Muscle of back (tissue), 13 donors: ENCODE measurements at places on chromosomes 1 and 21.

DNA sequence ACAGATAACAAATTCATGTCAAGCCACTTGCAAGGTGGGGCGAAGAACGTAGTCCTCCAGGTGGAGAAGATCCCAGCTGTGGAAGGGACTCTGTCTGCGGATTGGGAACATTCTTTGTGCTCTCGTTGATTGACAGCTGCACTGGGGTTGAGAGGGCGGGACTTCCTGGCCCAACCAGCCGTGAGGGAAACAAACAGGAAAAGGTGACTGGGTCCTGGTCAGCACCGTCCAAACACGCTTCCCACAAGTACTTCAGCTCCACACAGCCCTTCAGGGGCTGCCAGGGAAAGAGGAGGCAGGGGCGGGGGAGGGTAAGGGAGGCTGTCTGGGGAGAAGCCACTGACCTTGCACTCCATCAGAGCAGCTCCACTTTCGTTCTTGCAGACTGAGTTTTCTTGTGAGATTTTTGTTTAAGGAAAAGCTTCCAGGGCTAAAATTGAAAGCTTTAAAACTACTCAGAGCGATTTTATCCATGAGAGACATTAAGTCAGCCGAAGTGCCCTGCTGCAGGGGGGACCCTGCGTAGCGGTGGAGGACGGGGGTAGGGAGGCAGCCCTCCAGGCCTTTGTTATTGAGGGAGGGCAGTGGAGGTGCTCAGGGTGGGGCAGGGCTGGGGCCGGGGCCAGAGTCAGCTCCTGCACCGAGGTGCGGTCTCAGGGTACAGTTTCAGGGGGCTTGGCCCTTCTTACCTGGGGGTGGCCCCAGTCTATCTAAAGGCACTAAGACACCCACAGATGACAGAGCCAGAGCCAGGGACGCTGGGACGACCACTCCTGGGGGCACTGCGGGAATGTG is 21.6 kb upstream of the STUM start:
- no peak for DNase-seq

DNA sequence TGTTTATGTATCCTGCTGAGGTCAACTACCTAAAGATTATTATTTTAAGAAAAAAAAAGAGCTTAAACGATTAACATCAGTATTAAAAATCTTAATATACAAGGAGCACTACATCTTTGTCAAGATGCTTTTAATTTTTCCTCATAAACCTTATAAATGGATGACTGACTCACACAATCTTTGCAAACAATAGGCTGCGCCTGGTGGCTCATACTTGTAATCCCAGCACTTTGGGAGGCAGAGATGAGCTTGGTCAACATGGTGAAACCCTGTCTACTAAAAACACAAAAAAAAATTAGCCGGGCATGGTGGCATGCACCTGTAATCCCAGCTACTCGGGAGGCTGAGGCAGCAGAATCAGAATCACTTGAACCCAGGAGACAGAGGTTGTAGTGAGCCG is 1.7 kb downstream of the KHDC4 start:
- DNase-seq, result no peak

GRCh38 chr1:12745992-12746323 is at the start of gene CFAP107:
Gene CFAP107, plus strand, starts transcription at chr1:12746200. Its CDS starts 231 bp downstream, at chr1:12746431.
- peak; percentile 3 for DNase-seq

GRCh38 chr1:99613716-99614115 is 32.2 kb upstream of the PALMD start:
- DNase-seq, result no peak

DNA sequence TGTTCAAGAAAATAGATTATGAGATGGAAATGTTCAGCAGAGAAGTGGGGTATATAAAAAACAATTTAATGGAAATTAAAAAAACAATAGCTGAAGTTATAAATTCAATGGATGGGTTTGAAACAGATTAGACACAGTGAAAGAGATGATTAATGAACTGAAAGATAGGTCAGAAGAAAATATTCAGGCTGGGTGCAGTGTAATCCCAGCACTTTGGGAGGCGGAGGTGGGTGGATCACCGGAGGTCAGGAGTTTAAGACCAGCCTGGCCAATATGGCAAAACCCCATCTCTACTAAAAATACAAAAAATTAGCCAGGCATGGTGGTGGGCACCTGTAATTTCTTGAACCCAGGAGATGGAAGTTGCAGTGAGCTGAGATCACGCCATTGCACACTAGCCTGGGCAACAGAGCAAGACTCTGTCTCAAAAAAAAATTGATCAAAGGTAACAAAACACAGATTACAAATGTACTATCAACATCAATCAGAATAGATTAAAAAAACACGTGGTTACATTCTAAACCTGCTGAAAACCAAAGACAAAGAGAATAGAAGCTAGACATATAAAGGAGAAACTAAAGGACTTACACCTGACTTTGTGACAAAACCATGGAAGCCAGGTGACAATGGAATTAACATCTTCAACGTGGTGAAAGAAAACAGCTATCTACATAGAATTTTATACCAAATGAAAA is 4.8 kb upstream of the SUMO3 start:
- DNase-seq, result no peak

DNA sequence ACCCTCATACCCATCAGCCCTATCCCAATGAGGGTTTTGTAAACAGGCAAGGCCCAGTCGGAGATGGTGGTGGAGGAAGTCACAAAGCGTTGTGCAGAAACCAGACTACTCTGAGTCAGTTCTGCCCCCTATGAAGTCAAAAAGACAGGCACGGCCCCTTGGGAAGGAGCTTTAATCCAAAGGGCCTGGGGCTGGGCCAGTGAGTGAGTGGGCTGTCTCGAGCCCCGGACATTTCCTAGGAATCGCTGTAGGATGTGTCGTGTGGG is 442 bp upstream of the AHCYL1 start:
- DNase-seq, result no peak

DNA sequence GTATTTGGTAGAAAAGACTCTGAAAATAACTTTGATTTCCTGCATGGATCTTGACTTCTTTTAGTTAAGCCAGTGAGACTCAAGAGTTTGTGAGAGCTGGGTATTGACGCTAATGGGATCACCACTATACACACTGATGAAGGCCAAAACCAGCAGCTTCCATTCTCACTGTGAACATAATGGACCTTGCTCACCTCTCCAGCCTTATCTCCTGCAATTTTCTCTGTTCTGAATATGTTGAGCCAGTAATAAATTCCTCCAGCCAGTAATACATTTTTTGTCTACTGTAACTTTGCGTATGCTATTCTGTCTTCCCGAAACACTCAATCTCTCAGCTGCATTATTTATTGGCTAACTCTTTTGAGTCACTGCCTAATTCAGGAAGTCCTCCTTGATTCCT is 111.6 kb upstream of the PPP2R5A start:
- DNase-seq, result no peak

DNA sequence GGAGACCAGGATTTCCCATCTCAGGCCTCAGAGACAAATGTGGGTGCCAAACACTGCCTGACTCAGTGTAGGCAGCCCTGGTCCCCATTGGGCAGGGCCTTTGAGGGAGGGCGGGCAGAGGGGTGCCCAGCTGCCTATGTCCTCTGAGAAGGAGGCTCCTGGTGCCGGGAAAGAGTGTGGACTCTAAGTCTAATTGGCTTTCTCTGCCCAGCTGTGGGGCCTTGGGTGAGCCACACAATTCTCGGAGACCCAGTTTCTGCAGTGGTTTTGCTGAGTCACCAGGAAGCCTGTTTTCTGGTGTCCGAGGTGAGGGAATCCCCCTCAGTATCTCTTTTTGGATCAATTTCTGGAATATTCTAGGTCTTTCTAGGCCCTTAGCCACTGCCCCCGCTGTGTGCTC is 35.3 kb upstream of the ACTL8 start:
- DNase-seq, result no peak

GRCh38 chr1:28296401-28297261 is 32.2 kb upstream of the MED18 start:
- DNase-seq, result peak; percentile 65

DNA sequence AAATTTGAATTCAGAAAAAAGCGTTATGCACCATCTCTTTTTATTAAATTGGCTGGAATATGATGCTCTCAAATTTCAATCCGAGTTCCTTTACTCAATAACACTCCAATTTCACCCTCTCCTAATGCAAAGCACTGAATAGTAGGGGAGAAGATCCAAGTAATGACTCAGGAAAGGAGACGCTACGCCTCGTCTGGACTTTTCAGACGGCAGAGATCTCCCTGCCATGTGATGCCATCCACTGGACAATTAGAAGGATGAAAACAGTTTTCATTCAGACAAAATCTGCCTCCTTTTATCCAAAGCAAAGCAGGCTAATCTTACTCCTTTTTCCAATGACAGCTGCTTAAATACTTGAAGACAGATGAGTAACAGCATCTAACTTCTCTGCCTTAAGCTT is 242.4 kb upstream of the GREM2 start:
- peak; percentile 8 for DNase-seq

DNA sequence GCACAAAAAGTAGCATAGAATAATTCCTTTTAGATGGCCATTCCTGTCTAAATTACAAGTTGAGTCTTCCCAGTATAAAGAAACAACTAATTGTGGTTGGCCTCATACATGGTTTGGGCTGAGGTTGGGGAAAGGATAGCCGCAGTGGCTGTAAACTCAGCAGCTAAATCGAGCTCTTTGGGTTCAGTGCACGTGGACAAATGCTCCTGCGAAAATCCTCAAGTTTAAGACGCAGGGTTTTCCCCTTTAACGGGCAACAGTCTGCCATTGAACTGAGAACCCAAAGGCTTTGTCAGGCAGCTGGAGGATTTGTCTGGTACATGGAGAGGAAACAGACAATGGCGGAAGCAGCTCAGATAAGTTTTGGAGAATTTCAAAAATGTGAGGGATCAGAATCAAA is 331.9 kb downstream of the TGFB2 start:
- DNase-seq, result no peak

DNA sequence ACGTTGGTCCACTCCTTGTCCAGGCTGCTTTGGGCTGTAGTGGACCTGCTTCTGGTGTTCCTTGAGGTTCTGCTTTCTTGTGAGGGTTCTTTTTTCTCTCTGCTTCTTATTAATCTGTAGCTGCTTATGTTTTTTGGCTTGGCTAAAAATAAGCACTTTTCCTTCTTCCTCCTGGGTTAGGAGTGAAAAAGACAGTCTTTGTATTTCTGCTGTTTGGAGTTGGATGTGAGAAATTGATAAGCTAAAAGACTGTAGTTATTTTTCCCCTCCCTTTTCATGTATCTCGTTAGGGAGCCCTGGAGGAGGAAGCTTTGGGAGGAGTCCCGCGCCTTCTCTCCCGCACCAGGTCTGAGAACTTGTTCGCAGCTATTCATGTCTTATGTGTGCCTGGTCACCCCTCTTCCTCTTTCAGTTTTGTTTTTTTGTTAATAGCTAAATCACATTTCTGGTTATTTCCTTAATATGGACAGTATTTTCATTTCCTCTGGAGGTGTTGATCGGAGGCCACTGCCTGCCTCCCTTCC is 79.0 kb downstream of the GALNT2 start:
- no peak for DNase-seq

GRCh38 chr1:37753473-37754321 is 11.2 kb downstream of the EPHA10 start:
- no peak for DNase-seq

GRCh38 chr1:2018217-2019171 is 651 bp upstream of the GABRD start:
- no peak for DNase-seq

GRCh38 chr21:33751120-33751519 is 108.8 kb downstream of the ITSN1 start:
- peak; percentile 19 for DNase-seq

GRCh38 chr1:182120411-182121258 is 59.1 kb upstream of the ZNF648 start:
- peak; percentile 9 for DNase-seq

DNA sequence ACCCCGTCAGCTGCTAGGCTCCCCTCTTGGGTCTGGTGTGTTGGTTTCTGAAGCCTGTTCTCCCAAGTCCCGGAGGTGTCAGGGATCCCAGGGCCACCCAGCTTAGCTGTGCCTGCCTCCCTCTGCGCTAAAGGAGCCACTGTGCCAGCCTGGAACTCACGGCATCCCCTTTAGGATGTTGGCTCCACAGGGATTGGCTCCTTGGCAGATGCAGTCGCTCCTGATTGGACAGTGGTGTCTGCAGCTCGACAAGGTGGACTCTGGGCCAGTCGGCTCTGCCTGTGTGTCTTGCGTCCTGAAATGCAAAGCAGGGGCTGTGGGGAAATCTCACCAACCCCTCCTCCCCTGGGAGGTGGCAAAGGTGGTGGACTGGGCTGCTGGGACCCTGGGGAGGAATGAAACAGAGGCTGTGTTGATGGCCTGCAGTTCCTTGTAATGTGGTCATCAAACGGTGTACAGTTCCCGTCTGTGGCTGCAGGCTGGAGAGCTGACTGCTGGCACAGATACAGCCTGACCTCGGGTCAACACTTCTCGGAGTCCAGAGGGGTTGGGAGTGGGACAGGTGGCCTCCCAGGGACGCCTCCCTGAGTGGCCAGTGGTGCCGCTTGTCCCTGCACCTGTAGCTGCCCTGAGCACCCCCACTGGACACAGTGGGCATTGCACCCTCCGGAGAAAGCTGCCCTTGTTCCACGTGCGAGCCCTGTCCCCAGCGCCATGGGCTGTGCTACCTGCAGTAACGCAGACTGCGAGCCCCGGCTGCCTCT is 11.5 kb upstream of the KCNAB2 start:
- DNase-seq, result peak; percentile 13

GRCh38 chr1:8247811-8248436 is 70.0 kb upstream of the SLC45A1 start:
- DNase-seq, result no peak

DNA sequence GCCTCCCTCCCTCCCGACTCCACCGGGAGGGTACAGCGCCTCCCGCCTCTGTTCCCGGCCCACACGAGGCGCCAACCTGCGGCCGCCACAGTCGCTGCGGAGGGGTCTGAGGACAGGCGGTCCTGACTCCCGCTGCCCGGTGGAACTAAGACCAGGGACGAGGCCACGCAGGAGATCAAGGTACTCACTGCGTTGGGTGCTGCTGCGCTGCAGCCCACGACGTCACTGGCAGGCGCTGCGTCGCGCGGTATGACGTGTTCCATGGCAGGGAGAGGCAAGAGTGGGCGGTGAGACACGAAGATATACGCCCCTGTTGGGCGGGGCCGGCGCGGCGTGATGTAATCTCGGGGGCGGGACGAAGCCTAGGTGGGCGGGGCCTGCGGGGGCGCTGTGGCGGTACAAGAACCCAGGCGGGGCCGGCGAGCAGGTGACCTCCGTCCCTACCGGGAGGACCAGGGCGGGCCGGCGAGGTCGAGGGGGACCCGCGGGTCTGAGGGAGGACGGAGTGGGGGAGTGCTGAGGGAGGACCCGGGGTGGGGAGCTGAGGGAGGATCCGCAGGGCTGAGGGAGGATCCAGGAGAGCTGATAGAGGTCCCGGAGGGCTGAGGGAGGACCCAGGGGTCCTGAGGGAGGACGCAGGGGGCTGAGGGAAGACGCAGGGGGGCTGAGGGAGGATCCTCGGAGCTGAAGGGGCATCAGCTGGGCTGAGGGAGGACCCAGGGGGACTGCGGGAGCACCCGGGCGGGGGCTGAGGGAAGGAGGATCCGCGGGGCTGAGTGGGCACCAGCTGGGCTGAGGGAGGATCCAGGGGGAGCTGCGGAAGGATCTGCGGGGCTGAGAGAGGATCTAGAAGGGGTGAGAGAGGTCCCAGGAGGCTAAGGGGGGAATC is at the start of gene MRPL55:
Gene MRPL55 (minus strand): TSS at position 227 of the 889 bp plus-strand sequence. CDS start 1,039 bp downstream, outside the sequence.
- DNase-seq, result peak; percentile 96

- DNase-seq, result no peak
Observed at GRCh38 chr1:95716097-95716496, 482.1 kb downstream of the RWDD3 start.

- DNase-seq, result no peak
Observed at GRCh38 chr21:29453511-29453910, 154.8 kb downstream of the BACH1 start.
